T-cell (primary cell): ENCODE measurements at places on chromosomes 12 and 14.

DNA sequence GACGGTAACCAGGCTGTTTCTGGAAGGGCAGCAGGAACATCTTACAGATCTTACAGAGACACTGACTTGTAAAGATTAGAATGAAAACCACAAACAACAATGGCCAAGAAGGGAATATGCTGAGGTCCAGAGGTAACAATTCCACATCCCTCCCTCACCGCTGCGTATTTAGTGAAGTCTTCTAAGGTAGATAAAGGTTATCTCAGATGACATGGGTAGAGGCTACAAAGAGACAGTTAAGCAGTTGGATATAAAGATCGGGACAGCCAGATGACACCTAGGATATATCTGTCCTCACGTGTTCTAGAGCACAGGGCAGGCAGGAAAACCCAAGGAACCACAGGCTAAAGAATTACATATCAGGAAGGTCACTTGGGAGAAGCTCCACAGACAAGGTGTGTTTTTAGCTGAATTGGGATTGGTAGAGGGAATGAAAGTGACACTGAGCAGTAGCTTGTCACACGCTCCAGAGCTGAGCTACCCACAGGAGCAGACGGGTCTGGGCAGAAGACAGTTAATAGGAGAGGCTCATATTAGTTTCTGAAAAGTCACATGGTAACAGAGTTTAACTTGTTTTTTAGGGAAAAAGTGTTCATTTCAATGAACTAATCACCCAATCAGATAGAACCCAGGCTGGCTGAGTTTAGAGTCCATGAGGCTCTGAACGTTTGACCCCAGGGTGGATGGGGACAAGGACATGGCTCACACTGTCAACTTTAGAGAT, 83.3 kb downstream of the MIA2 start:
- H3K36me3 ChIP-seq, result peaks cover 36% of the 10 kb centered on the region
- no peak overlapping the region for H3K27ac ChIP-seq
- no peak for DNase-seq
- H3K4me3 ChIP-seq, result no peak overlapping the region
- H3K27me3 ChIP-seq, result no peaks in the 10 kb centered on the region
- no peaks in the 10 kb centered on the region for H3K4me1 ChIP-seq

- H3K36me3 ChIP-seq, result no peaks in the 10 kb centered on the region
- H3K27ac ChIP-seq, result no peak overlapping the region
- peaks cover 11% of the 10 kb centered on the region for H3K4me1 ChIP-seq
- peaks cover 10% of the 10 kb centered on the region for H3K27me3 ChIP-seq
- H3K4me3 ChIP-seq, result no peak overlapping the region
Observed at GRCh38 chr12:131591136-131591535, 119.8 kb upstream of the SFSWAP start.

- H3K4me3 ChIP-seq, result no peak overlapping the region
- H3K27ac ChIP-seq, result no peak overlapping the region
- H3K36me3 ChIP-seq, result no peaks in the 10 kb centered on the region
- no peaks in the 10 kb centered on the region for H3K4me1 ChIP-seq
Observed at GRCh38 chr12:44078273-44078672, 242.4 kb downstream of the TMEM117 start.

- peaks cover 5% of the 10 kb centered on the region for H3K27me3 ChIP-seq
- no peak for DNase-seq
- peaks cover 4% of the 10 kb centered on the region for H3K4me1 ChIP-seq
- H3K27ac ChIP-seq, result no peak overlapping the region
Observed at GRCh38 chr12:98371419-98371818, 144.0 kb upstream of the TMPO start.

GRCh38 chr12:77060883-77061240, 4.5 kb downstream of the E2F7 start:
- peaks cover 6% of the 10 kb centered on the region for H3K4me1 ChIP-seq
- H3K27me3 ChIP-seq, result peaks cover 9% of the 10 kb centered on the region
- H3K27ac ChIP-seq, result no peak overlapping the region
- H3K36me3 ChIP-seq, result no peaks in the 10 kb centered on the region
- no peak overlapping the region for H3K4me3 ChIP-seq

GRCh38 chr12:53340398-53340797, 4.2 kb upstream of the SP7 start:
- H3K4me3 ChIP-seq, result no peak overlapping the region
- DNase-seq, result no peak
- H3K36me3 ChIP-seq, result no peaks in the 10 kb centered on the region
- H3K27ac ChIP-seq, result no peak overlapping the region
- peaks cover 21% of the 10 kb centered on the region for H3K4me1 ChIP-seq
- H3K27me3 ChIP-seq, result peaks cover 41% of the 10 kb centered on the region

DNA sequence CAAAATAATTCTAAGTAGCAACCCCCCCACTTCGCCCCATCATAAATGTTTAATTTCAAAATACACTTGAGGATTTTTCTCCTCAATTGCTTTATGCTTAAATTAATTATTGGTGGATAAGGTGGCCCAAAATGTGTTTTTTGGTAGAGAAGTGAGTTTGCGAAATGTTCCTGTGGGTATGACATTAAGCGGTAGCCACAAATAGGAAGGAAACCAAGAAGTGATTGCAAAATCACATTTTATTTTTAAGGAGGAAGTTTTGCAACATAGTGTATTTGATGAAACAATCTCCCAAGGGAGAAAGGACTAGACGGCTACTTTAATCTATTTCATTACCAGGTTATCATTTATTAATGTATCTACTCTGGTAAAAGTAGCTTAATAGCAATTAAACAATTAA, 25.5 kb downstream of the SLC25A3 start:
- no peaks in the 10 kb centered on the region for H3K4me1 ChIP-seq
- H3K4me3 ChIP-seq, result no peak overlapping the region
- DNase-seq, result no peak
- H3K36me3 ChIP-seq, result no peaks in the 10 kb centered on the region
- H3K27me3 ChIP-seq, result no peaks in the 10 kb centered on the region

DNA sequence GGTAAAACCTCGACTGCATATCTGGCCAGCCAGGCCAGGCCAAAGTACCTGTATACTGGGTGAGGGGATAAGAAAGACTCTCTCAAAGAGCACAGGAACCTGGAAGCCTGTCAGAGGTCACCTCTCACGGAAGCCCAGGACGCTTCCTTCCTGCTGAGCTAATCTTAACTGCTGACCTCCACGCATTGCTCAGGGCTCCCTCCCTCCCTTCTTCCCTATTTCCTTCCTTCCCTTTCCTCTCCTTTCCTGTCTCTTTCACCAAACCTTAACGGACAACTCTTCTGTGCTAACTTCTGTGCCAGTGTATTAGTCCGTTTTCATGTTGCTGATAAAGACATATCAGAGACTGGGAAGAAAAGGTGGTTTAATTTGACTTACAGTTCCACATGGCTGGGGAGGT, 14.8 kb upstream of the RNASE10 start:
- H3K27ac ChIP-seq, result peak overlapping the region; percentile 59
- no peaks in the 10 kb centered on the region for H3K36me3 ChIP-seq
- no peaks in the 10 kb centered on the region for H3K27me3 ChIP-seq
- peak overlapping the region; percentile 15 for H3K4me3 ChIP-seq
- peaks cover 59% of the 10 kb centered on the region for H3K4me1 ChIP-seq

DNA sequence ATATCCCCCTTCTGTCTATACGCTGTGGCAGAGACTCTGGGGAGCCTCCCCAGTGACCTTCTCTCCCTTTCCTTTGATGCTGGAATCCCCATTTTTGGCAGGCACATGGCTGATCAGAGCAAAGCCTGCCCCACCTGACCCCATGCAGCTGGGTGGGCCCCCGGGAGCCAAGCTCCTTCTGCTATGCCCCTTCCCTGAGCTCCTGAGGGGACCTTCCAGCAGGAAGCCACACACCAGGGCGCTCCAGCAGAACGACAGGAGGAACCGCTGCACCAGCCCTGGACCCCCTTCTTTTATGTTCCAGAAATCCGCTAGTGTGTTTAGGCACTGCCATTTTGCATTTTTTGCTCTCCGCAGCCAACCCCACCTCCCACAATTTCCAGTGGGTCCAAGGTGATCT, 44.6 kb downstream of the TRAFD1 start:
- no peak for DNase-seq
- no peak overlapping the region for H3K27ac ChIP-seq
- no peaks in the 10 kb centered on the region for H3K4me1 ChIP-seq
- no peaks in the 10 kb centered on the region for H3K27me3 ChIP-seq
- H3K4me3 ChIP-seq, result no peak overlapping the region

DNA sequence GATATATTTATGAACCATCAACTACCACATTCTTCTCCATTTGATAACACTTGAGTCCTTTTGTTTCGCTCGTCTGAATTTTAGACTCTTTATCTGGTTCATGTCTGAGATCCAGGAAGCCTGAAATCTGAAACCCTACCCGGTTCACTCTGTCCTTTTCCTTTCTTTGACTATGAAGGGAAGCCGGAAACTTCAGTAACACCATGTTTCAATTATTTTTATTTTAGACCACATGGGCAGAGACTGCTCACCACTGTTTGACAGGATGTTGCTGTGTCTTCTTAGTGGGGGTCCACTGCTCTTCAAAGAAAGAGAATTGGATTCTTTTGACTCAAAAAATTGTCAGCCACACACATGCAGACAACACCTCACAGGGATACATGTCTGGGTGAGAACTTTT, 331.9 kb upstream of the FLRT2 start:
- H3K27ac ChIP-seq, result no peak overlapping the region
- no peaks in the 10 kb centered on the region for H3K27me3 ChIP-seq
- DNase-seq, result no peak
- H3K36me3 ChIP-seq, result no peaks in the 10 kb centered on the region
- no peak overlapping the region for H3K4me3 ChIP-seq

DNA sequence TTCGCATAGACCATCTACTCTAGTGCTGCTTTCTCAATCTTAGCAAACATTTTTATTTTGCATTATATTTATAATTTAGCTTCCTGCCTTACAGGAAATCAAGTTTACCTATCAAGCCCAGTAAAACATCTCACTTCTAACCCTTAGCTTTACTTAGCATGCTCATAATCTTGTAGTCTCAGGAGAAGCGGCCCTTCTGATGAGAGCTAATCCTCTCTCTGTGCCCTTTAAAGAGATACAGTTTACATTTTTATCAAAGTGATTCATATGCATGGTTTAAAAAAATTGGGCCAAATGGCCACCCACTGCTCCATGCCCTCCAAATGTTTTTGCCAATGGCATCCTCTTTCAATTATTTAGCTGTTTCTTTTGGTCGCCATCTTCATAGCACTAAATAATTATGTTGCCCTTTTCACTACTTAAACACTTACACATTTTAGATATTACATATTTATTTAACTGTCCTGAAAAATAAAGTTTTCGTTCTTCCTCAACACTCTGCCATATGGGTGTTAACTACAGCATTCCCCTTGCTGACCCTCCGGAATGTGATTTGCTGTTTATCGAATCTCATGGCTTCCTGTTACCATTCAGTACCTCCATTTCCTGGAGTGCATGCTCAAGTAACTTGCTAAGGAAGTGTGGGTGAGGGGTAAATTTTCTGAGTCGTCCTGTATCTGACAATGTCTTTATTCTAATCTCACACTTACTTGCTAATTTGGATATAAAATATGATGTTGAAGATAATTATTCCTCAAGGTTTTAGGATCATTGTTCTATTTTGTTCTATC, 29.3 kb downstream of the YLPM1 start:
- H3K27ac ChIP-seq, result peak overlapping the region; percentile 58
- DNase-seq, result no peak
- peaks cover 13% of the 10 kb centered on the region for H3K4me1 ChIP-seq
- peaks cover 7% of the 10 kb centered on the region for H3K36me3 ChIP-seq

DNA sequence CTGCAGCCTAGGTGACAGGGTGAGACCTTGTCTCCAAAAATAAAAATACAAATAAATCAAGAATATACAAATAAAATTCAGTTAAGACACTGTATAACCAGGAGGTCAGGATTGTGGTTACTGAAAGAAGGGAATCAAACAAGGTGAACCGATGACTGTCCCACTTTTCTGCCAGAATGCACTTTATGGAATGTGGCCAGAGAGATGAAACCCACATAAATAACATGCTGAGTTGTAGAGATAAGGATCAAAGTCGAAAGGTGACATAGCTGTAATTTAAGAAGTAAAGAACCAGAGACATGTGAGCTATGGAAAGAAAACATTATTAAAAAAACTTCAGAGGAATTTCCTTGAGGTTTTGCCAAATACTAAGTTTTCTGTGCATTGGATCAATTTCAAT, 1098.2 kb upstream of the USP15 start:
- H3K27me3 ChIP-seq, result no peaks in the 10 kb centered on the region
- no peaks in the 10 kb centered on the region for H3K4me1 ChIP-seq
- no peaks in the 10 kb centered on the region for H3K36me3 ChIP-seq
- H3K27ac ChIP-seq, result no peak overlapping the region
- H3K4me3 ChIP-seq, result no peak overlapping the region

DNA sequence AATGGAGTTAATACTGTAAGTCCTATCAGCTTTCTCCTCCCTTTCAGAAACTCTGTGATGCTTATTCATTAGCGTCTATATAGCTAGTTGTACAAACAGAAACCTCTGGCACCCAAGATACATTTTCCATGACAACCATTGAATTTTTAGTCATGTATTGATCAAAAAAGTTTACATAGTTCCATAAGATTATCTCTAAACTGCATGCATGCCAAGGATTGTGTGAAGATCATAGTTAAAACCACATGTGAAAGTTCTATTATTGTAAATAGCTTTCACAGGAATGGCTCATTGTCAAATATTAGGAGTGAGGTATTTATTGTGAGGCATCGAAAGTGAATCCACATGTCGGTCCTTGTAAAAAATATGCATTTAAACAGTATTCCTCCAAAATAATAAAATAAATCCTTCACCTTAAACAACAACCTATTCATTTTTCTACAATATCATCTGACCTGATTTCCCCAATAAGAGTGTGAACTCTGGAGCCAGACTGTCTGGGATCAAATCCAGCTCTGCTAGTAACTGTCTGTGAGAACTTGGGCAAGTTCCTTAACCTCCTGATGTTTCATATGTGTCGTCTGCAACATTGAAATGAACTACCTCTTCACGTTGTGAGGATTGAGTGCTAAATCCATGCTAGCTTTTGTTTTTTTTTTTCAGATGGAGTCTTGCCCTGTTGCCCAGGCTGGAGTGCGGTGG, 10.6 kb upstream of the CDKL1 start:
- DNase-seq, result no peak
- no peaks in the 10 kb centered on the region for H3K36me3 ChIP-seq
- no peak overlapping the region for H3K4me3 ChIP-seq

GRCh38 chr14:102711207-102711606, 66.0 kb upstream of the TRAF3 start:
- H3K27ac ChIP-seq, result no peak overlapping the region
- no peaks in the 10 kb centered on the region for H3K4me1 ChIP-seq
- H3K27me3 ChIP-seq, result no peaks in the 10 kb centered on the region
- H3K4me3 ChIP-seq, result no peak overlapping the region
- DNase-seq, result no peak

DNA sequence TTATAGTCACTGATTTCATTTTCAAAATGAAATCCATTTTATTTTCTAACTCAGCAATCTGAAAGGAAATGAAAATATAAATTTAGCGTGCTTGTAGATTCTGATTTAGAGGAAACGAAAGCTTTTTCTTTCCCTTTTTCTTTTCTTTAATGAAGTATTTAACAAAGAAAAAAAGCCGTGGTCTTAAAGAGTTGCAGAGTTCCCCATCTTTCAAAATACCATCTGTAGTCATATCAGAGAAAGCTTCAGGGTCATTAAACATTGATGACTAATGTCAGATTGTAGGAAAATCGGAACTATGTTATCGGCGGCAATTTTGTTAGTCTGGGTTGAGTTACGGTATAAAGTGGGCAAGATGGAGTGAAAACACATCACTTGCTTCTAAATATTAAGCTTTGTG, 32.3 kb downstream of the DRAM1 start:
- H3K27me3 ChIP-seq, result no peaks in the 10 kb centered on the region
- no peaks in the 10 kb centered on the region for H3K4me1 ChIP-seq
- no peaks in the 10 kb centered on the region for H3K36me3 ChIP-seq
- no peak for DNase-seq
- no peak overlapping the region for H3K27ac ChIP-seq
- no peak overlapping the region for H3K4me3 ChIP-seq
